ENCODE measurements at places on chromosomes 16 and 17.

DNA sequence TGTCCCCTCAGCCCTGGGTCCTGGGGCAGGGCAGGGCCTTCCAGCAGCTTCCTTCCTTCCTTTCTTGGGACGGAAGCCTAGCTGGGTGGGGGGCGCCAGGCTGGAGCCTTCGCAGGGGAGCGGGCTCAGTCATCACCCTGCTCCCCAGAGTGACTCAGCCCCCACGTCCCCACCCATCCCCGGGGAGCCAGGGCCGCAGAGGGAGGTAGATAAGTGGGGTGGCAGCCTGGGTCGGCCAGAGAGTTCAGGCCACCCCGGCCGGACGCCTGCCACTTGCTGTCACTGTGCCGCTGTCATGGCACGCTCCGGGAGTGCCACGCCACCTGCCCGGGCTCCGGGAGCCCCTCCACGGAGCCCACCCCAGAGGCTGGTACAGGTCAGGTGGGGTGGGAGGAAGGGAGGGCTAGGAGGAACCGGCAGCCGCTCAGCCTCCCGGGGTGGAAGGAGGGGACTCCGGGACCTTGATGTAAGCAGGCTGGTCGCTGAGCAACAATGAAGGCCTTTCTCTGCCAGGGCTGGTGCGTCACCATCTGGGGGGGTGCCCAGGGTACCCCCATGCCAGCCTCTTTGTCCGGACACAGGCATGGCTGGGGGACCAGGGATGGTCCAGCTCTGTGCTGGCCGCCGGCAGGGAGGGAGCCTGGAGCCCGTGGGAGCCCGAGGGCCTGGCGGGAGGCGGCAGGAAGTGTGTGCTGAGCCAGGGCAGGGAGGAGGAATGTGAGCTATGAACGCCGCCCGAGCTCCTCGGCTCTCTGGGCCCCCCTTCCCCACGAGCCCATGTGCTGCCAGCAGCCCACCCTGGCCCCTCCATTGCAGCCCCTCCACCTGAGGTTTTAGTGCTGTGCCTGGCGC lies 6.6 kb downstream of the NHERF2 start:
- peak; percentile 95 for DNase-seq

- no peak for DNase-seq
Observed at GRCh38 chr17:37828651-37829124, 83.8 kb upstream of the HNF1B start.

DNA sequence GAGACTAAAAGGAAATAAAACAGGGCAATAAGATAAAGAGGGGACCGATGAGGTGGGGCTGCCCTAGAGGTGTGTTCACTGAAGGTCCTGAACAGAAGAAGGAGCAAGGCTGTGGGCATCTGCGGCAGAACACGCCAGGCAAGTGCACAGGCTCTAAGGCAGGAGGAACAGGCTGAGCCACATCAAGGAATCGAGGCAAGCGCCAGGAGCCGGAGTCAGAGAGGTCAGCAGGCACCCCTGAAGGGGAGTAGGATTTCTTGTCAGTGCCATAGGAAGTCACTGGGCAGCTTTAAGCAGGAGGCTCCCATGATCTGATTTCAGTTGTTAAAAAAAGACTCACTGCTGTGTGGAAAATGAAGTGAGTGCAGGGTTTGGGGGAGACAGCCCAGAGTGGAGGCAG lies 186.5 kb downstream of the KATNIP start:
- no peak for DNase-seq

GRCh38 chr17:47813077-47813476 lies 8.5 kb downstream of the OSBPL7 start:
- no peak for DNase-seq

GRCh38 chr17:29674281-29674680 lies 51.6 kb upstream of the CORO6 start:
- no peak for DNase-seq

GRCh38 chr16:7400117-7400890 lies 67.7 kb downstream of the RBFOX1 start:
- DNase-seq: no peak

DNA sequence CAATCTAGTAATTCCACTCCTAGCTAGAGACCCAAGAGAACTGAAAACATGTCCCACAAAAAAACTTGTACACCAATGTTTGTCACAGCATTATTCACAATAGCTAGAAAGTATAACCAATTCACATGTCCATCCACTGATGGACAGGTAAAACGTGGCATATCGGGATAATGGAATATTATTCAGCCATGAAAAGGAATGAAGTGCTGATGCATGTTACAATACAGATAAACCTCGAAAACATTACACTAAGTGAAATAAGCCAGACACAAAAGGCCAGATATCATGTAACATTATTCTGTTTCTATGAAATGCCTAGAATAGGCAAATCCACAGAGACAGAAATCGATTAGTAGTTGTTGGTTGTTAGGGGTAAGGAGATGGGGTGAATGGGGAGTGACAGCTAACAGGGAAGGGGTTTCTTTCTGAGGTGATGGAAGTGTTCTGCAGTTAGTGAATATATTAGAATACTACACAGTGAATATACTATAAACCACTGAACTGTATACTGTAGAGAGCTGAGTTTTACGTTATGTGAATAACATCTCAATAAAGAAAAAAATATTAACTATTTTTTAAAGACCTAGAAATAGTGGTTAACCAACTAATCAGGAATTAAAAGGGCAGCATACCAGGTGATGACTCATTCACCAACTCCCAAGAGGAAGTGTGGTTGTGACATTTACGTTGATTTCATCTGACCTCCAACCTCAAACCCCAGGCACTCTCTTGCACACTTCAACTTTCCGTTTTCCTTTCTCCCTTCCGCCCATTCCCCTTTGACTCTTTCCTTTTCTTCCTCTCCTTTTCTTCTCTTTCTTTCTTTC lies 48.6 kb downstream of the GAS7 start:
- no peak for DNase-seq

DNA sequence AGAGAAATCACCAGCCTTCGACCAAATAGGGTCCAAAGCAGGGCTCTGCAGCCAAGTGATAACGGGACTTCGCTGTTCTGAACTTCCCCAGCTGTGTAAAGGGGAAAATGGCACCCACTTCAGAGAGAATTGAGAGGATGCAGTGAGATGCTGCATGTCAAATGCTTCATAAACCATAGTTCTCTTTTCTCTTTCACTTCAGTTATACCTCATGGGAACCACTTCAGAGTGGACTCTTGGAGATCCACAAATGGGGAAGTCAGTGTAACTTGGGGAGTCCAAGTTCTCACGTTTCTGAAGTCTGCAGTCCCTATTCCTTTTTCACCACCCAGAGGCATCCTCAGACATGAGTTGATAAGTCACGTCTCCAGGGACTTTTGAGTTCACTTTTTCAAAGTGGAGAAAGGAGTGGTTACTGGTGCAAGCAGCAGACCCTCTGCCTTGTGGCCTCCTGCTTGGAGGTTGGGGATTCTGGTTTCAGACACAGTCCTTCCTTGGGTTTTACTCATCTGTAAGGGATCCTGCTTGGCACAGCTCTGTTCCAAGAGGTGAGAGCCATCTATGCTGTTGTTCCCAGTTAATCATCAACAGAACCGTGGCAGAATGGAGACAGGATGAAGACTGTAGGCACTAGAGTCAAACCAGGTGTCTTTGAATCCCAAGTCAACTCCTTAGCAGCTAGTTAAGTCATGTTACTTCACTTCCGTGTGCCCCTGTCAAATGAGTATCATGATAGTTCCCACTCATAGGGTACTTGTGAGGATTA lies 123.4 kb upstream of the NOL11 start:
- no peak for DNase-seq

DNA sequence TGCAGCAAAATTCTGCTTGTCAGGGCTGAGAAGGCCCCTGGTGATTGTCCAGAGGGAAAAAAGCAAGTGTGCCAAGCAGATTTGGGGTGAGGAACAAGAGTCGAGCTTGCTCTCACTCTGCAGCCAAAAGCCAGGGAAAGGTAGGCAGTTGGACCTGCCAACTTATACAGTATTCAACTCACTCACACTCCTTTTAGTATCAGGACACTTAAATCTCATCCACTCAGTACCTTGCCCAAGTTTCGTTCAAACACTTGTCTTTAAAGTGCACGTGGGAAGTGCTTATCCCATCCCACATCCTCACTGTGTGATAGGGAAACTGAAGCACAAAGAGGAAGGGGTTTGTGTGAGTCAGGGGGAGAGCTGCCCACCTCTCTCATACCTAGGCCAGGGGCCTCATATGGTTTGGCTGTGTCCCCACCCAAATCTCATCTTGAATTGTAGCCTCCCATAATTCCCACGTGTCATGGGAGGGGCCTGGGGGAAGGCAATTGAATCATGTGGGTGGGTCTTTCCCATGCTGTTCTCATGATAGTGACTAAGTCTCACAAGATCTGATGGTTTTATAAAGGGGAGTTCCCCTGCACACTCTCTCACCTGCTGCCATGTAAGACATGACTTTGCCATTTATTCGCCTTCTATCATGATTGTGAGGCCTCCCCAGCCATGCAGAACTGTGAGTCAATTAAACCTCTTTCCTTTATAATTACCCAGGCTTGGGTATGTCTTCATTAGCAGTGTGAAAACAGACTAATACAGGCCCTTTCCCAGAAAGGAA lies 25.6 kb upstream of the CES5A start:
- no peak for DNase-seq

DNA sequence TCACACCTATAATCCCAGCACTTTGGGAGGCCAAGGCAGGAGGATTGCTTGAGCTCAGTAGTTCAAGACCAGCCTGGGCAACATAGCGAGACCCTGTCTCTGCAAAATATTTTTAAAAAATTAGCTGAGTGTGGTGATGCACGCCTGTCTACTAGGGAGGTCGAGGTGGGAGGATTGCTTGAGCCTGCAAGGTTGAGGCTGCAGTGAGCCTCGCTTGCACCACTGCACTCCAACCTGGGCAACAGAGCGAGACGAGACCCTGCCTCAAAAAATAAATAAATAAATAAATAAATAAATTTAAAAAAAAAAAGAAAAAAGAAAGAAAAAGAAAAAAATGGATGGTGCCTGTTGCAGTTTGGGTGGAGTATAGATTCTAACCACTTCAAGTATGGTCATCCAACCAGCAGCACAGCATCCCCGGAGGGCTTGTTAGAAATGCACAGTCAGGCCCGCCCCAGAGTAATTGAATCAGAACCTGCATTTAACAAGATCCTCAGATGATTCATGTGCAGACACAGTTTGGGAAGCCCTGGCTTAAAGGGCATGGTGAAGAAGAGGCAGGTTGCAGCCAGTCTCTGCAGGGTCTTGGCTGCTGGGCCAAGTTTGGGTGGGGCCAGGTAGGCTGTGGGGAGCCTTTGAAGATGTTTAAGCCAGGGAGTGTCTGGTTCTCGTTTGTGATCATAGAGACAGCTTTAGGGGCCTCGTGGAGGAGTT lies 40.8 kb downstream of the MRC2 start:
- no peak for DNase-seq

- no peak for DNase-seq
Observed at GRCh38 chr16:70703041-70703834, 17.4 kb upstream of the MTSS2 start.

DNA sequence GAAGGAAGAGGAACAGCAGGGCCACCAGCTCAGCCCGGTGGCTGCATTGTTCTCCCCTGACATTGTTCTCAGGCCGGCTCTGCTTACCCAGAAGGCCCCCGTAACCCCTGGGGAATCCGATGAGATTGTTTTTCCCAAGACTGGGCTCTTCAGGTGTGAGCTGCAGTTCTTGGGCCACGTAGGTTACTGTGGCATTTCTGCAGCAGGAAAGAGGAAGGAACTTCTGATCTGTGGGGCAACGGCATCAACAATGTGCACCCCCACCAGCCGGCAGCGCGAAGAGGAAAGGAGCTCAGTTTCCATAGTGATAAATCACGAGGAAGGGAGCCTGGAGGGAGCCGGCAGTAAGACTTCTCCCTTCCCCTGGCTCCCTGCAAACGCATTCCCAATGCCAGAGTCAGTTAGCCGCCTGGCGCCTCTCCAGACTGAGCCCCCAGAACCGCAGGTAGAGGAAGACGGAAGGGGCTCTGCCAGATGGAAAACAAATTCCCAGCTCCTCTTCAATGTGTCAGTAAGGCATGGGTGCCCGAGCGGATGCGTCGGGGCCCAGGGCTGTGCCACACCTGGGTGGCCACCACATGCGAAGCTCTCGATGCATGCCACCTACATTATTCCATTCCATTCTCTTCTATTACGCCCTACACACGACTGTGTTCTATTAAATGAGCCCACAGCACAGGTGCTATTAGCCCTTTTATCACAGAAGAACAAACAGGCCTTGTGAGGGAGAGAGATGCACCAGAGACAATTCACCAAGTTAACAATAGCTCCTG lies 21.5 kb upstream of the PECAM1 start:
- DNase-seq: peak; percentile 44

GRCh38 chr16:75169899-75170405 lies 21.6 kb downstream of the ZFP1 start:
- DNase-seq: no peak

GRCh38 chr17:51590071-51590656 lies 329.8 kb downstream of the UTP18 start:
- no peak for DNase-seq

DNA sequence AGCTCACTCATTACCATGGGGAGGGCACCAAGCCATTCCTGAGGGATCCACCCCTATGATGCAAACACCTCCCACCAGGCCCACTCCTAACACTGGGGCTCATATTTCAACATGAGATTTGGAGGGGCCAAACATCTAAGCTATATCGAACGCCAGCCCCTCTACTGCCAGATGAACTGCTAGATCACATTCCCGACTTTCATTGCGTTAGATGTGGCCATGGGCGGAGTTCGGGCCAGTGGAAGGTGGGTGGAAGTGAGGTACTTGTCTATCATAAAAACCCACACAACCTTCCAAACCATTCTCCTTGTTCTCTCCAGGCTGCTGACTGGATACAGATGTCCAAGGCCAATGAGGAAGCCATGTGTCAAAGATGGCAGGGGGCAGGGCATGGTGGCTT lies 27.0 kb upstream of the ANKRD40CL start:
- no peak for DNase-seq

- DNase-seq: no peak
Observed at GRCh38 chr16:22814711-22815105, 746 bp downstream of the HS3ST2 start.

DNA sequence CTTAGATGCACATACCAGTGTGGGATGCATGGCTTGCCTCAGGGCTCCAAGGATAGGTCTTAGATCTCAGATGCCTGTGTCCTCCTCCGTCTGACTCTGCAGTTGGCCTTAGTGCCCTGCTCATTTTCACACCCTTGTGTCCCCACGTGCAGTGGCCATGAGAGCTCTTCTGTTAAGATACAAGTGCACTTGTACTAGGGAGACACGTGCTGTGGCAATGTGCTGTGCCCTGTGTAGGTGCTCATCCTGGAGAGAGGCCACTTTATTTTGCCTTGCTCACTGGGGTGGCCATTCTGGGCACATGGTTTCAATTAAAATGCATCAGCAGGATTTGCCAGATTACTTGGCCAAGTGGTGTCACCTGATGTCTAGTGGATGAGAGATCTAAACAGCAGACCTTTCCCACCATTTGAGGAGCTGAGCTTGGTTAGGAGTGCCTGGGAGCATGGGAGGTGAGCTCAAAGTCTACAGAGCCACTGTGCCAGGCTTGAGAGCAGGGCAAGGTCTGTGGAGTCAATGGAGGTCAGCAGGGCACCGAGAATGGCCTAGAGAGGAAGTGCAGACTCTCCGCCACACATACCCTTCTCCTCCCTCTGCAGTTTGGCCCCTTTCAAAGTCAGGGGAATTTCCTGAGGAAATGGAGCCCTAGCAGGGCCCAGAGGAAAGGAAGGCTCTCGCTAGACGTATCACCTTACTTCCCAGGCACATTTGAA lies 25.2 kb upstream of the SMPD3 start:
- DNase-seq: peak; percentile 7

All from amygdala (tissue), 56 donors.